Central memory CD8-positive, alpha-beta T cell (primary cell): ENCODE measurements at places on chromosomes 4 and X.

GRCh38 chrX:124328765-124329164 is 3.7 kb upstream of the TEX13D start:
- peaks cover 27% of the 10 kb centered on the region for H3K4me1 ChIP-seq
- no peaks in the 10 kb centered on the region for H3K36me3 ChIP-seq
- no peaks in the 10 kb centered on the region for H3K27me3 ChIP-seq

- H3K27ac ChIP-seq = no peak overlapping the region
- no peak for DNase-seq
- no peak overlapping the region for H3K4me3 ChIP-seq
- H3K27me3 ChIP-seq = no peaks in the 10 kb centered on the region
- no peaks in the 10 kb centered on the region for H3K36me3 ChIP-seq
Observed at GRCh38 chrX:68193234-68193633, 240.1 kb downstream of the OPHN1 start.

DNA sequence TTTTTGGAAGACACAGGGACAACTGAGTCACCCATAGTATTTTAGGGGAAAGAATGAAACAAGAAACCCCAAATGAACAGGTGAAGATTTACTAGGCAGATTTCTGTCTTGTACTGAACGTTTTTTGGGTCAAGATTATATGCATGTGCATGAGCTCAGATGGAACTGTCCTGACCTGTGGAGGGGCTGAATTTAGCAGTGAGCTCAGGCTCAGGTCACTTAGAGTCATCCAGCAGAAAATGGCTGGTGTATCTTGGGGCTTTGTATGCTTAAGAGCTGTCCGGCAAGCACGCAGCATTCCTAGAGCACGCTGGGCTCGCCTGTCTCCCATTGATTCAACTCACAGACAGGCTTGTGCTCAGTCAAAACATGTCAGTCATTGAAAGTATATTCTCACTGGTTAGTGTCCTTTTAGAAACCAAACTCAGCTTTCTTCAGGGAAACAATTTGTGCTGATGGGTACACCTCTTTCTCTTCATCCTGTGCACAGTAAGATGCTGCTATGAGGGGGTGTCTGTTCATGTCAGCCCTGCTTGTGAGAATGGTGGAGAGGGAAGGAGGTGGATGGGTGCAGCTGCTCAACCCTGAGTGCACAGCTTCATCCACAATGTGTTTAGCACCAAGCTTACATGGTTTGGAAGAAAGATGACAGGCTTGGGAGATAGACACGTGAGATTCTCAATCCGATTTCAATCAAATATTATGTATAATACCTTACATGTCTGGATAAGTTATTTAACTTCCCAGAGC is 47.5 kb upstream of the PDLIM3 start:
- DNase-seq = no peak
- H3K27me3 ChIP-seq = peaks cover 77% of the 10 kb centered on the region
- peaks cover 11% of the 10 kb centered on the region for H3K4me1 ChIP-seq
- no peak overlapping the region for H3K4me3 ChIP-seq
- no peaks in the 10 kb centered on the region for H3K36me3 ChIP-seq

DNA sequence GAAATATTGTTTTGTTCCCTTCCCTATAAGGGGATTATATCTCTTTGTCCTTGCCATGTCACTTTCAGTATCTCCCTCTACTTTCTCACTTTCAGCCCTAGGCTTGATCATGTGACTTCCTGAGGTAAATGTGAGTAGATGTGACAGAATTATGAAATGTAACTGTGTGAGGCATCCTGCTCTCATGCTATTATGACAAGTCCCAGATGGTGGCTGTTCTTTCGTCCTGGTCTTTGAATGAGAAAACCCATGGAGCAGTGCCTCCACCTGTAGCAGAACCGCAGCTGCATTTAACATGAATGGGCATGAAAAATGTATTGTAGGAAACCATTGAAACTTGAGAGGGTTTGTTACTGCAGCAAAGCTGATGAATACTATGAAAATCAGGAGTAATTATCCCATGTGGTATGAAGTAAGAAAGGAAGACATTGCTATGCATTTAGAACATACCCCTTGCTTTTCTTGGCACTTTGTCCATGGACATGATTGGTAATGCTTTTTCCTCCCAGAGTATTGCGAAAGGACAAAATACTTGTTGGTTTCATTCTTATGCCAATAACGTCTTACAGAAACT is 202.2 kb upstream of the GPRIN3 start:
- H3K36me3 ChIP-seq = no peaks in the 10 kb centered on the region
- H3K27me3 ChIP-seq = peaks cover under 1% of the 10 kb centered on the region
- no peak for DNase-seq

GRCh38 chrX:9857575-9858474 is 71.6 kb downstream of the SHROOM2 start:
- H3K36me3 ChIP-seq = peaks cover 3% of the 10 kb centered on the region
- no peaks in the 10 kb centered on the region for H3K4me1 ChIP-seq
- peaks cover 24% of the 10 kb centered on the region for H3K27me3 ChIP-seq
- no peak for DNase-seq
- no peak overlapping the region for H3K27ac ChIP-seq

- peak overlapping the region; percentile 67 for H3K27ac ChIP-seq
- no peak overlapping the region for H3K4me3 ChIP-seq
- no peaks in the 10 kb centered on the region for H3K27me3 ChIP-seq
- H3K36me3 ChIP-seq = peaks cover 33% of the 10 kb centered on the region
- no peak for DNase-seq
Observed at GRCh38 chrX:13659063-13659462, 6.1 kb downstream of the TCEANC start.
